Aorta (tissue), 5 donors: ENCODE measurements at places on chromosomes 5 and 9. TPM values are rescaled to one million over a fixed set of nuclear protein-coding genes. Genes with fewer than 3 reads are reported as not detected.

APBB3 gene
- polyA plus RNA-seq, result 66.9 TPM

PCDH12 gene
- 0.95 TPM for polyA plus RNA-seq

IGFBPL1 gene
- polyA plus RNA-seq, result 0.72 TPM

ADGRD2 gene
- polyA plus RNA-seq, result not detected

SH3GL2 gene
- polyA plus RNA-seq, result not detected

UGT3A1 gene
- polyA plus RNA-seq, result 0.13 TPM
